ENCODE measurements at places on chromosomes 2 and 18.

GRCh38 chr2:221042926-221043325 lies 529.2 kb downstream of the EPHA4 start:
- DNase-seq: no peak

GRCh38 chr2:47234456-47234855 lies 79.3 kb upstream of the STPG4 start:
- DNase-seq: no peak

GRCh38 chr2:41414486-41415230 lies 633.2 kb upstream of the PKDCC start:
- DNase-seq: no peak

DNA sequence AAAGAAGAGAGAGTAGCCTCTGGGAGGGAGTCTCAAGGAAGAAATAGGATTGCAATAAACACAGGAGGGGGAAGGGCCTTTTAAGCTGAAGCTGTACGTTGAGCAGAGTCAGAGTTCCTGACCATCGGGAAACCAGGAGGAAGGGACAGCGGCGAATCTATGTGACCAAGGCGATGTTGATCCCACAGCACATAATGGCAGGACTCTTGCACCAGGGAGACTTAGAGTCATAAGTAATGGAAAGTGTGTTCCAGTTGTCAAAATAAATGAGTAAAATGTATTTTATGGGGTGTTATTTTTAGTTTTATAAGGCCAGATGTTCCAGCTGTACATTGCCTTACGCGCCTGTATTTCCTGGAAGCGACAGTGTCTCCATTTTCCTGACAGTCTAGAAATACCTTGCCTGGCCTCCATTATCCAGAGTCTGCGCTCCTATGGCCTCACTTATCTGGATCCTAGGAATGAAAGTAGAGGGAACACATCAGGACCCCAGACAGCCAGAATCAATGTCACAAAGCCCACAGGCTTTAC lies 152.8 kb upstream of the COPS8 start:
- DNase-seq: no peak

DNA sequence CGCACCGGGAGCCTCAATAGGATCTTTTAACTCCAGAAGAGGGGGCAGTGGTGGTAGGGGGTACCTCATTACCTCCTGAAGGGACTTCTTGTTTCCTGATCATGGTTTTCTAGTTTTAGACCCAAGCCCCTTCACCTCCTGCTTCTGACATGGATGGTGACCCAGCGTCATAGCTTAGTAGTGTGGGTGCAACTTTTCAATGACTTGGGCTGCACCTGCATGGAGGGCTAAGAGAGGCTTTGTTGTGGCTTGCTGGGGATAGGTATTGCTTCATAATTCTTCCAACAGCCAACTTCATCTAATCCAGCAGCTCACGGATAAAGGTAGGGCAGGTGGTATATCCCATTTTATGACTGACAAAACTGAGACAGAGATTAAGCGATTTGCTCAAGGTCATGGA lies 3.0 kb downstream of the SLC1A4 start:
- no peak for DNase-seq

DNA sequence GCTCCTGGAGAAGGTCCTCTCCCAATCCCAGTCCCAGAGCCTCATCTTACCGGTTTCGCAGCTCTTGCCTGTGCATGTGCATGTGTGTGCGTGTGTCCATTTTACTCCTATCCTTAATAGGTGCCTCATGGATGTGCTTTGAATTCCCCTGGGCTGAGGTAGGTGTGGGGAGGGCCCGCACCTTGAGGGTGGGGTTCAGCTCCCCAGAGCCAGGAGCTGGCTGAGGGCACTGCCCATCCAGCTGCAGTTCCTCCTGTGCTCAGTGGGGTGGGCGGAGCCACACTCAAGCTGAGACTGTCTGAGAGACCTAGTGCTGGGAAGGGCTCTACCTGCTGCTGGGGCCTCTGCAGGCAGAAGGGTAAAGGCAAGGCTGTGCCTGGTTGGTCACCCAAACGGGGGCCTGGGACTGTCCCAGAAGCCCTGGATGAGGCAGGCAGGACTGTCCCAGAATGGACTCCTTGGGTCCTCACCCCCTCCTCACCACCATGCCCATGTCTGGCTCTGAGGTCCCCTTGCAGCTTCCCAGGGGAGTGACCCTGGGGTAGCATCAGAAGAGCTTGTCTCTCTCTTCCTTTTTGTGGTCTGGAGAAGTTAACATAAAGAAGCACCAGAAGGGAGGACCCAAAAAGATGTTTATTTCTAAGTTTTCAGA lies 8.9 kb downstream of the GDF7 start:
- no peak for DNase-seq

- DNase-seq: no peak
Measured at GRCh38 chr2:173151671-173152401, 76.2 kb downstream of the MAP3K20 start.

DNA sequence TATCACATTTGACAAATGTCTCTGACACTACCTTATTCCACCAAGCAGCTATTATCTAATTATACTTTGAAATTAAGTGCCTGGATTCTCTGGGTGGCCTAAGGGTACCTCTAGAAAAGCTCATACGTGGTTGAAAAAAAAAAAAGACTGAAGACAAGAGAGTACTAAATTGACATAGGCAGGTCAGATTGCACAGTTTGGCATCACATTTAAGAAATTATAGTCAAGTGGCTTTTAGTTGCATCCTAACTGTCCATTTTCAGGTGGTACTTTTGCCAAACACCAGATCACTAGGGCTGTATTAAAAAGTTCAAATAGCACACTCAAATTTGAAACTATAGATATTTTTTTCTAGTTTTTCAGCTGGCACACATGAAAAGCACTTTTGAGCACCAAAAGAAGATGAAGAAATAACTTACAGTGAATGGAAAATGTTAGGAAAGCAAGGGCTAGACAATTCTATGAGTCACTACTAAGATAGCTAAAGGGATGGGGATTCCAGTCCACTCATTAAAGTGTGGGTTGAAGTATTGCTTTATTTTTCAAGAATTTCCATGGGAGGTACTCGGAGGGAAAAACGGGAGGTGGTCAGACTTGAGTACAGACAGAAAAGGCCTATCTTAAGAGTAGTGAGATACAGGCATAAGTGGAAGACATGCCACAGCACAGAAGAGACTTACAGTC lies 106.5 kb upstream of the COL5A2 start:
- no peak for DNase-seq

- DNase-seq: no peak
Measured at GRCh38 chr2:206971805-206972204, 32.5 kb downstream of the CPO start.

- DNase-seq: no peak
Measured at GRCh38 chr18:12362473-12363174, 14.4 kb downstream of the AFG3L2 start.

- DNase-seq: no peak
Measured at GRCh38 chr2:101223814-101224231, 28.9 kb upstream of the CNOT11 start.

DNA sequence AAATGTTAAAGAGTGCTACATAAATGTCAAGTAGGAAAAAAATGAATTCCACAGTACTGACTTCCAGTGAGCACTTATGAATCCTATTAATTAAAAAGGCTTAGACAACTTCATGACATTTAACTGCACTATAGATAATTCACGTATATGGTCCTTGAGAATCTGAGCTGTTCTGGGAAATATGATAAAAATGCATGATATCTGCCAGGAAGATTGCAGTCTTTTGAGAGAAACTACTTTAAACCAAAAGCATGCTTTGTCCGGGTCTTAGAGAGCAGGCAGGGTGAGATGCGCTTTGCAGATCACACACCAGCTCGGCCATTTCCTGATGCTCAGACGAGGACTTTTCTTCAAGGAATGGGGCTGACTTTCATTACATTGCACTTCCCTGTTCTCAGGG lies 42.6 kb downstream of the CMPK2 start:
- no peak for DNase-seq

DNA sequence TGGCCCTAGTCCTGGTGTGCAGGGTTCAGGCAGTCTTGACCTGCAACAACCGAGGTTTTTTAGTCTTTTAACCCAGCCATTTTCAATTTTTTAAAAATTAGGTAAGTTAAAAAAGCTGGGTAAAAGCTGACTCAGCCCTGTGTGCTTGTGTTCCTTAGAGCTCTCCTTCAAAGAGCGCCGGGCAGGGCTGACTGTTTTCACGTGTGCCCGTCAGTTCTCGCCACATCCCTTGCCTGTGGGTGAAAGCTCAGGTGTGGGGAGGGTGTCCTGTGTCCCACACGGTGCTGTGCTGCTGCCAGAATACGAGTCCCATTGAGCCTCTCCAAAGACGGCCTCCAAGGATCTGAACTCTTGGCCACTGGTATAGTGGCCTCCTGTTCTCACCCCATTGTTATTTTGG lies 5.3 kb upstream of the ANO7 start:
- no peak for DNase-seq

DNA sequence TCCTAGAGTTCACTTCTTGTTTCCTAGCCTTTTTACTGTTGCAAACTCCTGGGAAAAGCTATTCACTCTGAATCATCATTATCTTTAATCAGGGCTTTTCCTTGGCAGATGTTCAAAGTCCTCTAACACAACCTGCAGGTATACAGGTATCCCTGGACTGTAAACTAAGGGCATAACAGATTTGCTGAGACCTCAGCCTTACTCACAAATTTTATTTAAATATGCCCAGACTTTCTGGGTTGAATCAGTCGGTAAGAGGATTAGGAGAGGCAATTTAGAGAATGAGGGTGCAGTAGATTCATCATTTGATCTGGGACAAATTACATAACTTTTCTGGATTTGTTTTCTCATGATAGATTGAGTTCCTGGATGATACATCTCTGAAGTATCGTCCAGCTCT lies 217.8 kb upstream of the STON1 start:
- DNase-seq: no peak

DNA sequence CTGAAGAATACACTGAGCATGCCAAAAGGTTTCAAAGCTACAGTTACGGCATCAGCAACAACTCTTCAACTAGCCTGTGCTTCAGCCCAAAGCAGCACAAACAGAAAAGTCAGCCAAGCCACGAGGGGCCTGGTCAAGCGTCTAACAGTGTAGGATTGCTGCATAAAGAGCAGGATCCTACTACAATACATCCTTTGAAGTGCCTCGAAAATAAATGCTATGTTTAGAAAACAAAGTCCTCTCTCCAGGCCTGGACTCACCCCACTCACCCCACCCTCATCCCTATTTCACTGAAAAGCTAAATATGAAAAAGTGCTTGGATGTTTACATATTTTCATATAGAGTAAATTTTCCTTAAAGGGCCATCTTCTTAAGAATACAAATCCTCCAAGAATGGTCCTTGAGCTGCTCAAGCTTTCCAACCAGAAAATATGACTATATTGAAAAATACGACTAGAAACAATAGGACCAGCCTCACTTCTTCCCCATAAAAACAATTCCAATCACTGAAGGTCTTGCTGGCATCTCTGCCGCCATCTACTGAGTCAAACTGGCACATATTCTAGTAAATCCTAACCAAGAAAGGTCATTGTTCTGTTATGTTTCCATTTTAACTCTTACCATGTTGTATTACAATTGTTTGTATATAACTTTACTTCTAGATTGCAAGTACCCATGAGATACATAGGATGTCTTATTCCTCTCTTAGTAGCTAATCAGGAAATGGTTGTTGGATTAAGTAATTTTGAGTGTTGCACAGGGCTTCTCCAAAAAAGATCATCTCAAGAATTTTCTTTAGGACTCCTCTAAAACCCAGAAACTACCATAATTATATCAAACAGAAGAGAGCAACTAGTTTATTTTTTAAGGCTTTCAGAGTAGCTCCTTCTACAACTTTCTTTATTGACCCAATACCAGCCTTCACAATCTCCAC lies 63.6 kb downstream of the CLHC1 start:
- DNase-seq: no peak

DNA sequence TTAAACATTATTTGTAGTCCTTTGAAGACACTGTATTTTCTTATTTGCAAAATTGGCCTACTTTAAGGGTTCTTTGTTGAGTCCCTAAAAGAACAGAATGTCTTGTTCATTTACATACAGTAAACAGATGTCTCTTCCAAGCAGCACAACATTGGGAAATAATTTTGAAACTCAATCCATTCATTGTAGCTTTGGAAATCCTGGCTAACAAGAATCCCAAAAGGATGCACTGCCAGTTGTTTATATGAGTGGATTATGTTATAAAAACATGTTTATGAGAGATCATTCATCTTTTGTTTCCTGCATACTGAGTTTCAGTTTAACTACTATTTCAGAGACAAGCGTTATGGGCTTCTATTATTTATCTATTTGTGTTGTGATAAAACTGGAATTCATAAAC lies 499.3 kb downstream of the PID1 start:
- no peak for DNase-seq

DNA sequence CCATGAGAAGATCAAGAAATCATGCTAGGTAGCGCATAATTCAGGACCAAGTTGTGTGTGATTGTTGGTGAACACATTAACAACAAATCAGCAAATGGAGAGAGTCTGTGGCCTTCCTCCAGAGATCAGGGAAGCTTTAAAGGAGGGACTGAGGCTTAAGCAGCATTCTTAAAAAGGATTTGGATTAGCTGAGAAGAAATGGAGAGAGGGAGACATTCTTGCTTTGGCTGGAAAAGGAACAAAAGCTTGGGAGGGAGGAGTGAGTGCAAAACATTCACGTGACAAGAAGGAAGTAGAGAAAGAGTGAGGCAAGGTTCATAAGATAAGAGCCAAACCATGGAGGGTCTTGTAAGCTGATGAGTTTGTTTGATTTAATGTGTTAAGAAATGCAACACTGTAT lies 75.6 kb downstream of the SRD5A2 start:
- no peak for DNase-seq

- DNase-seq: no peak
Measured at GRCh38 chr2:75539955-75540716, 20.6 kb downstream of the EVA1A start.

DNA sequence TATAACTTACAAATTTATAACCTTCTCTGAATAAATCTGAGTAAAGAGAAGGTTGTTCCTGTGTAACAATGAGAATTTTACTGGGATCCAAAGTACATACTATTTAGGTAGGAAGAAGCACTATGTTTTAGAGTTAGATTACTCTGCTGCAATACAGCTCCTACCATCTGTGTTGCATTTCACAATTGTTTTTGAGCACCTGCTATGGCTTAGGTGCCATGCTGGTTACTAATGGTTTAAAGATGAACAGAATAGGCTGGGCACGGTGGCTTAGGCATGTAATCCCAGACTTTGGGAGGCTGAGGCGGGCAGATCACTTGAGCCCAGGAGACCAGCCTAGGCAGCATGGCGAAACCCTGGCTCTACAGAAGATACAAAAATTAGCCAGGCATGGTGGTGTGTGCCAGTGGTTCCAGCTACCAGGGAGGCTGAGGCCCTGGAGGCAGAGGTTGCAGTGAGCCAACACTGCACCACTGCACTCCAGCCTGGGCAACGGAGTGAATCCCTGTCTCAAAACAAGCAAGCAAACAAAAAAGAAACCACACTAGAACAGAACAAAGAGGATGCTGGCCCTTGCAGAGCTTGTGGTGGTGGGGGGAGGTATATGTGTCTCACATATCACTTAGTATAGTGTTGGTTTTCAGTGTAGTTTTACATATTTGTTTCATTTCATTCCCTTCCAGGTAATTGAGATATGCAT lies 56.7 kb downstream of the SPTBN1 start:
- no peak for DNase-seq

DNA sequence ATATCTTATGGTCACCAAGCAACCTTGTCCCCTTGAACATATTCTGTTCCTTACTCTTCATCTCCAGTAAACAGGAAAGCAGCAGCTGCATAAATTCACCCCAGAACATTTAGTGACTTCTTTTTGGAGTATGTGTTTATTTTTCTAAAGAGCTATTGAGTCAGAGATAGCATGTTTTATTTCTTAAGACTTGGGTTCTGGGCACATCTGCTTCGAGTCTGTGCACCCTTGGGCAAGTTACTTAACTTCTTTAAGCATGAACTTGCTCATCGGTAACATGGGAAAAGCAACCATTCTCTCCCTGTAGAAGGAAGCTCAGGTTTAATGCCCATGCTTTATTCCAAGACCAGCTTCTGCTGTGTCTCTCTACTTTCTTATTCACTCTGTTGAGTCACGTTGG lies 309.3 kb upstream of the MEX3C start:
- DNase-seq: no peak

- no peak for DNase-seq
Measured at GRCh38 chr2:96271995-96272394, 6.0 kb downstream of the CIAO1 start.

Data from activated CD8-positive, alpha-beta memory T cell treated with anti-CD3 and anti-CD28 coated beads for 1 hour (primary cell).